Stimulated activated CD8-positive, alpha-beta memory T cell treated with anti-CD3 and anti-CD28 coated beads, Interleukin-2, amount 100 ng/mL, for 1 hour (primary cell): ENCODE measurements at places on chromosomes 4 and X.

DNA sequence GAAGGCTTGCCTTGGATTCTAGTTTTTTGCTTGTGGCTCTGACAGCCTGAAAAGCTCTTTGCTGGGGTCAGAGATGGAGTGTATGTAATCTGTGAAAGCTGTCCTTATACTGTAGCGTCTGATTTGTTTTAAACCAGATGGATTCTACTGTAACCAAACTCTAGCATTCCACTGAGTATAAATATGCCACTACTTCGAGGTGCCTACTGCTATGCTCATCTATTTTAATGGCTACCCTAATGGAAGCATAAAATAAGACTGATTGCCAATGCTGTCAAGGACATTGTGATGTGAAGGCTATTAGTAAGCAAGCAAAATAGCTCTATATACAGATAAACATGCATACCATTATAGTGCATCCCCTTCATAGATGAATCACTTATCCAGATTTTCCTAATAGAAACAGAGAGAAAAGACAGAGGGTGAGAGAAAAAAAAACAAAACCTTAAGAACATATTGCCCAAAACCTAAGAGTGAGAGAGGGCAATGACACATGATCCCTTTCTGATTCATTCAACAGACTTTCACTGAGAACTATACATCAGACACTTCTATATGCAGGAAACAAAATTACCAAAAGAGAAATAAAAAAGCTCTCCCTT is 1025.8 kb upstream of the LCORL start:
- no peak for DNase-seq

DNA sequence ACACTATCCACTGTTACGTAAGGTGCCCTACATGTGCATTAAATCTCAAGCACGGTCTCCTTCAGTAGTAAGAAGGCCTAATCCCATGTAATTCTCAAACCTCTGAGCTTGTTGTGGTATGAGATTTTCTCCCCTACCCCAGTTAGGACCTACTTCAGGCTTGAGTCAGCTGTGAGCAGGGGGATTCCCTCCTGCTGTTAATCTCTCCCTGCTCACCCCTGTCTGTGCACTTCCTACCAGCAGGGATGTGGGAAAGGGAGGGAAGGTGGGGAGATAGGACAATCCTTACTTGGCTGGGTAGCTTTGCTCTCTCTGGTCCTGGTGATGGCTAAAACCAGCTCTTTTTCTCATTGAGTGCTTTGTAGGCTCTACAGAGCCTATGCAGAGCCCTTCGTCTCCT is 60.8 kb downstream of the PALLD start:
- no peak for DNase-seq

- DNase-seq, result no peak
Measured at GRCh38 chrX:6917666-6918065, 229.8 kb upstream of the STS start.

GRCh38 chr4:149987330-149988086 is 90.7 kb upstream of the DCLK2 start:
- no peak for DNase-seq

- peak; percentile 2 for DNase-seq
Measured at GRCh38 chrX:41561045-41561444, 113.9 kb downstream of the NYX start.

GRCh38 chrX:52217494-52218160 is 32.9 kb downstream of the MAGED4 start:
- no peak for DNase-seq

- no peak for DNase-seq
Measured at GRCh38 chrX:20571611-20572010, 304.9 kb upstream of the RPS6KA3 start.

- DNase-seq, result no peak
Measured at GRCh38 chr4:140047017-140047640, 106.9 kb downstream of the MAML3 start.

DNA sequence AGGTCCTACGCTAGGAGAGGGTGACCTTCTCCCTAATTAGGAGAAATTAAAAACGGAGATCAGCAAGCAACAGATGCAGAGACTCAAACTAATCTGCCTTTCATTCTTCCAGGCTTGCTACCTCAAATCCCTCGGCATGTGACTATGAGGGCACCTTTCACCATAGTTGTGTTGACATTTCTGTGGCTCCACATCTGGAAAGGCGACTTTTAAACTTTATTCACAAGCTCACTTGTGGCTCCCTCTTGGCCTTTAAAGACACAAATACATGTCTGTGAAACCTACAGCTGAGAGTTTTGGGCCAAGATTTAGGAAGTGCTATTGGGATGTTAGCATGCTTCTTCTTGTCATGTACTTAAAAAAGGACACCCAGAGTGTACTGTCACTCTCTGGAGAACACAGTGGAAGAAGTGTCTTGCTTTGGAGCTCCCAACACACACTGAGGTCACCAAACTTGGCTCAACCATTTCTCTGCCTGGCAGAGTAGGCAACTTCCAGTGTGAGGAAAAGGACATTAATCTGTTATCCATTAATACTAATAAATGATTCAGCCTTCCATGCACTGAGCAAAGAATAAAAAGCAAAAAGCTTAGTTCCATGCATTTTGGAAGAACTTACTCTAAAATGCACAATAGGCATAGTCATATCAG is 60.1 kb downstream of the LDB2 start:
- no peak for DNase-seq

- DNase-seq, result no peak
Measured at GRCh38 chr4:125948021-125948420, 633.3 kb downstream of the FAT4 start.

GRCh38 chr4:38177641-38178391 is 217.6 kb downstream of the PTTG2 start:
- peak; percentile 26 for DNase-seq

- no peak for DNase-seq
Measured at GRCh38 chr4:115054836-115055235, 58.6 kb downstream of the NDST4 start.

DNA sequence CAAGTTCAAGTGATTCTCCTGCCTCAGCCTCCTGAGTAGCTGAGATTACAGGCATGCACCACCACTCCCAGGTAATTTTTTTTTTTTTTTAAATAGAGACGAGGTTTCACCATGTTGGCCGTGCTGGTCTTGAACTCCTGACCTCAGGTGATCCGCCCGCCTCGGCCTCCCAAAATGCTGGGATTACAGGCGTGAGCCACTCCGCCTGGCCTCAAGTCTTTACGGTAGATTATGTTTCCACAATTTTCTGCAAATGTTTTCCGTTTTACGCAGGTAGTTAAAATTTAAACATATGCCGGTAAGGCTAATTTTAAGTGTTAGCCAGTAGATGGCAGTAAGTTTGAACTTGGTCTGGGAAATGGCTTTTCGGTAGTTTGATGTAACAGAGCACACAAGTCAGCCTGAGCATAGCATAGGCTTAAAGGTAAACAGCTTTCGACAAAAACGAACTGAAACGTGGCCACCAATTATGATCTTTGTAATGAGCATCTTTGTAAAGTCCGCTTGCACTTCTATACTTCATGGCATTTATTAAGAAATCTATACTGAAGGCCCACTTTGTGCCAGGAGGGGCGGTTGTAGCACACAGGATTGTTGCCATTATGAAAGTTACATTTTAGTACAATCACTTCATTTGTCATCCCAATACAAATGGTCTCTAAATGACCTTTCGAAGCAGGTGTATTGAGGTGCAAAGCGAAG is 31.1 kb downstream of the CCKAR start:
- DNase-seq, result no peak

GRCh38 chr4:13347517-13348125 is 136.5 kb downstream of the RAB28 start:
- DNase-seq, result no peak

- no peak for DNase-seq
Measured at GRCh38 chr4:166989886-166990285, 244.4 kb downstream of the SPOCK3 start.
